ENCODE measurements at places on chromosomes 4 and X.

DNA sequence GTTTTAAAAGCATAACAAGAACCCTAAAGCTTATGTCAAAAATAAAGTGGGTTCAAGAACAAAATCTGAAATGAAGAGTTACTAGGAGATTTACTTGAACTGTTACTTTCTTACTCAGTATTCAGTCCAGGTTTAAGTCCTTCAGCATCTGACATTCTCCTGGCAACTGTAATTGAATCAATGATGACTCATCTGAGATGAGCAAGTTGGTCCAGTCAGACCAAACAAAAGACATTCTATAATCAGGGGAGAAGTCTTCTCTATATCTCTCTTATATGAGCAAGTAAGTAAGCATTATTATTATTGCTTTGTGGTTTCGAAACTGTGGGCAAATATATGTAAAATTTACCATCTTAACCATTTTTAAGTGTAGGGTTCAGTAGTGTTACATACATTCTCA, 34.6 kb downstream of the MAP9 start:
- no peak for DNase-seq

- no peak for DNase-seq
Measured at GRCh38 chrX:19331831-19332230, 11.9 kb upstream of the PDHA1 start.

DNA sequence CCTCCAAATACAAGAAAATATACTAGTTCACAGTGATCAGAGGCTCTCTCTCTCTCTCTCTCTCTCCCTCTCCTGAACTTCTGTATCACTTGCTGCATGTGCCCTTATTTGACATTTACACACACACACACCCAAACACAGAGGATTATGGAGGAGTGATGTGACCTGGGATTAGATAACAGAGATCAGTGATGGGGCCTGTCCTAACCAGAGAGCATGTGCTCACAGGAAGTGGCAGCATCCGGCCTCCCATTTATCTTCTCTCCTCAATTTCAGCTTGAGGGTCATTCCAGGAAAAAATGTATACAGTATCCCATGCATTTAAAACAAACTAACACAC, 143.0 kb downstream of the TSPAN5 start:
- no peak for DNase-seq

GRCh38 chr4:7631288-7632014, 196.7 kb upstream of the PSAPL1 start:
- DNase-seq: no peak

DNA sequence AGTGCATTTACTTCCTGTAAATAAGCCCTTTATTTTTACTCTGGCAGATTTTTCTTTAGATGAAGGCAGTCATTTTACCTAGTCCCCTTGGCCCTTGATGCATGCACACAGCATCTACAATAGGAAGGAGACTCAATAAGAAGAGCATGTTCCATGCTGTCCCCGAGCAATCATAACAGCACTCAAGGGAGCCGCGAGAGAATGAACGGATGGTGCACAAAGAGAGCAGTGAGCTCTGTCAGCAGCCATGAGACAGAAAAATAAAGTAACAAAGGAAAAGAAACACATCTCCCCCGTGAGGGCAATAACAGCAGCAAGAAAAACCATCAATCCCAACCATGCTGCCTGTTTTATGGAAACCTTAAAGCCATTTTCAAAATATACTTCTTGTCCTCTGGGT, 11.9 kb downstream of the SMIM31 start:
- DNase-seq: no peak

- DNase-seq: no peak
Measured at GRCh38 chr4:24657768-24658617, 73.6 kb upstream of the DHX15 start.

- DNase-seq: no peak
Measured at GRCh38 chrX:6226596-6227452, 1.8 kb downstream of the NLGN4X start.

DNA sequence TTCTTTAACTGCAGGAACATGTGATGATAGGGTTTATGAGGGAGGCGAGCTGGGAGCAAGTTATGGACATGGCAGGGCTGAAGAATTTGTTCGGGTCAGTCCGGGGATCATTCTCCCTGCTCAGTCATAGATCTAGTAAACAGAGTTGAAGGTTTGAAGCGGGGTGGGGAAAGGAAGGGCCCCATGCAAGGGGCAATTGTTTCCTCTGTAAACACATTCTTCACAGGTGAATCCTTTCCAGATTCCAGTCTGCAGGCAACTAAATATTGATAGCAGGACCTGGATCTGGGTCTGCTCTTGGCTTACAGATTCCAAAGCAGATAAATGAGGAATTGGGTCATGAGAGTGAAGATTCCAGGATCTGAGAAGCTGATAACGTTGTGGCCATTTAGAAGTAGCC, 44.3 kb upstream of the ARHGAP24 start:
- no peak for DNase-seq

- no peak for DNase-seq
Measured at GRCh38 chr4:27112587-27112986, 251.9 kb downstream of the STIM2 start.

DNA sequence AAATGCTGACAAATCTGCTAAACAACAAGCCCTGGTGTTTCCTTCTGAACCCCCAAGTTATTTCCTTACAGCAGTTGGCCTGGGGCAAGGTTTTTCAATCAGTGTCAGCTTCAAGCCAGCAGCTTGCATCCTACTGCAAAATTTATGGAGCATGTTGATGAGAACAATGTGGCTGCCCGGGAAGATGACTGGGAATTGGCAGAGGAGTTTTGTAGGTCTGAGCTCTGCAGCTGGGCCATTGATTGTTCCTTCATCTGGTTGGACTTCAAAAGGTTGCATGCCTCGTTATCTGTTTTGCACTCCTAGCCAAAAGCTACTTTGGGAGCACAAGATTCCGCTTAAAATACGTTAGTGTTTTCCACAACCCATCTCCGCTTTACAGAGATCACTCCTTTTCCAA, 1030.3 kb upstream of the LCORL start:
- no peak for DNase-seq

DNA sequence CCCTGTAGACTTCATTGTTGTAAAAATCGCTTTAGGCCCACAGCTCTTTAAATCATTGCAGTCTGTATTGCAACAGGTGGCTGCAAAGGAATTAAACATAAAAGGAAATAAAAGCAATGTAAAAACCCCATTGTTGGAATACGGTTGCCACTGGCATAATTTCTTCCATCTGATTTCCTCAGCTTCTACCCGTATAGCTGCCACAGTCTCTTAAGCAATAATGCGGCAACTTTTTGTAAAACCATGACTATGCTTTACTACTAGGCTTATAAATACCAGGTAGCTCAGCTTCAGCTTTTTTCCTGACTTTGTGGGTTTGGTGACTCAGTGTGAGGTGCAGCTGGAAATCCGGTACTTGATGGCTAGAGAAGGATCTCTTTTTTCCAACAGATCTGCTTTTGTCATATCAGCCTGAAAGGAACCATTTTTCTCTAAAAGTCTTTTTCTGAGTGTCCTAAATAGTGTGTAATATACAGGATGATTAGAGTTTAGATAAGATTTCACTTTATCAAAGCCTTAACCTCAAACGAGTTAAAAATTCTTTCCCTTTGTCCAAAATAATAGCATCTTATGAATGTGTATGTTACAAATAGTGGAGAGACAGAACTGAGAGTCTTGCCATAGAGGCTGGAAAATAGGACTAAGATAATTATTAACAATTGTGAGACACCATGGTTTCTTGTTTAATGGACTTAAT, 268.0 kb downstream of the ADGRL3 start:
- DNase-seq: no peak

GRCh38 chr4:8332038-8332857, 62.7 kb downstream of the HTRA3 start:
- no peak for DNase-seq

DNA sequence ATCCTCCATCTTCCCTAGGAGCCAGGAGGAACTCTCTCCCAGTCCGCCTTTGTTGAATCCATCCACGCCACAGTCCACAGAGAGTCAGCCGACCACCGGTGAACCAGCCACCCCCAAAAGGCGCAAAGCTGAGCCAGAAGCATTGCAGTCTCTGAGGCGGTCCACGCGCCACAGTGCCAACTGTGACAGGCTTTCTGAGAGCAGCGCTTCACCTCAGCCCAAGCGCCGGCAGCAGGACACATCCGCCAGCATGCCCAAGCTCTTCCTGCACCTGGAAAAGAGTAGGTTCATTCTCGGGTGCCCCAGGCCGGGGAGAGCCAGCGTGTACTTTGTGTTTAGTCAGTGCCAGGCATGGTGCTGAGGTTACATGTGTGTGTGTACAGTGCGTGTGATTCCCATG, 7.4 kb downstream of the MSL3 start:
- DNase-seq: no peak

GRCh38 chr4:94550851-94551250, 99.1 kb downstream of the PDLIM5 start:
- no peak for DNase-seq

GRCh38 chr4:13765539-13765938, 138.0 kb upstream of the BOD1L1 start:
- no peak for DNase-seq

DNA sequence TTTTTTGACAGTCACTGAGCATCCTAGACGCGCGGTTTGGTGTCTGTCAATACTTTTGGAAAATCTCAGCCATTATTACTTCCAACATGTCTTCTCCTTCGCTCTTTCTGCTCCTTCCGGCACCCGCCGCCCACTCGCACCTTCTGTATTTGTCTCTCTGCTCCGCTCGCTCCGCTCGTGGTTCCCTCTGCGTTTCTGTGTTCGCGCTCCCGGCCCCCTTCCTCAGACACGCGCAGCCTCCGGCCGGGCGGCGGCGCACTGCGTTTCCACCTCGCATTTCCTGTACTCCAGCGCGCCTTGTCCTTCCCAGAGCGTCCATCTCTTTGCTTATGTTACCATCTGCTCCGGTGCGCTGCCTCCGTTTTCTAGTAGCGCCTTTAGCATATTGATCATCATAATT, 21.1 kb downstream of the PDE6B start:
- DNase-seq: no peak

DNA sequence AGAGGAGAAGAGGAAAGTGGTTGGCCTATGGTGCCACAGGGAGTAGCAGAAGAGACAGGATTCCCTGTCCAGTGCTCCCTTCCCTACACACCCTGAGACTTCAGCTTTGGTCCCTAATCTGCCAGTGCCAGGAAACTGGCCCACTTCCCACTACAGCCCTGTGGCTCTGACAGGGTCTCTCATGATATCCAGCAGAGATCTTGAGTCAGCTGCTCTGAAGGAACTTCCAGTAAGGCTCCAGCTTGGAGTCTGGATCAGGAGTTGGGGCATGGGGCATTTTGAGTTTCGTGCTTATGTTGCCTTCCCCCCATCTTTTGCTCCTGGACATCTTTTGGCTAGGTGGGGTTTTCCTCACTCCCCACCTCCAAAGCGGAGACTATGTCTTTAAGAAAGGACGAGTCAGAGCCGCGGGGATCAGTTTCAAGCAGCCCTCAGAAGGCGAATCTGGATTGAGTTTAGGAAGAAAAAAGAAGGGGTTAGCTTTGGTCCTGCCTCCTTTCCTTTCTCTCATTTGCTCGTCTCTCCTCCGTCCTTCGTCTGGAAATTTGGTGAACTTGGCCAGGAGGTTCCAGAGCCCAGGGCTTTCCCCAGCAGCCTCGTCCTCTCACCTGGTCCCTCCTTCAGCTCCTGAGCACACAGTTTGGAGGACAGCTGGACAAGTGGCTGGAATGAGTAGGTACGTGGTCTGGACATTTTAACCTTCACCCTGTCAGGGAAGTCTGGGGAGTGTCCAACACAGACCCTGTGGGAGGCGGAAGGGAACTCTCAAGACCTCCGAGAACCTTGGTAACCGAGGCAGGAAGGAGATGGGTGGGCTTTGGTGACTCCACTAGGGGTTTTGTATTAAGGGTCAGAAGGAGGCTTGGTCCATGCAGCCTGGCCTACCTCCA, 104.4 kb downstream of the RTL5 start:
- no peak for DNase-seq

- no peak for DNase-seq
Measured at GRCh38 chr4:138035781-138036258, 206.3 kb downstream of the SLC7A11 start.

DNA sequence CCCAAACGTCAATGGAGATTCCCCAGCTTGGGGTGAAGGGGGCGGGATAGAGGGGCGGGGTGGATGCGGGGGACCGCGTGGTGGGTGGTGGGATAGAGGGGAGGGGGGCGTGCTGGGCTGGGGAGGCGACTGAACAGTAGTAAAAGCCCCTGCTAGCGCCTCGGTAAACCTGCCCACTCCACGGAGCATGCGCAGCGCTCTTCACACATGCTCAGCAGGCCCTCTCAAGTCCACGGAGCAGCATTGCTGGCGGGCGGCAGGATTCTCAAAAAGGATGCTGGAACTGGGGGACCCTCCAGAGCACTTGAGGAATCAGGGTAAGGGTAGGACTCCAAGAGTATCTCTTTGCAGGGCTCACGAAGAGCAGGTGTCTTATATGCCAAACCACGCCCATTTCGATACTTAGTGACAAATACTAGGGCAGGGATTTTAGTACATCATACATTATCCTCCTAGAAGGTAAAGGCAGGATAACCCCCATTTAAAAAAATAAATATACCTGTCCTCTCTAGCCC, 378 bp upstream of the RPS6KA6 start:
- DNase-seq: no peak

DNA sequence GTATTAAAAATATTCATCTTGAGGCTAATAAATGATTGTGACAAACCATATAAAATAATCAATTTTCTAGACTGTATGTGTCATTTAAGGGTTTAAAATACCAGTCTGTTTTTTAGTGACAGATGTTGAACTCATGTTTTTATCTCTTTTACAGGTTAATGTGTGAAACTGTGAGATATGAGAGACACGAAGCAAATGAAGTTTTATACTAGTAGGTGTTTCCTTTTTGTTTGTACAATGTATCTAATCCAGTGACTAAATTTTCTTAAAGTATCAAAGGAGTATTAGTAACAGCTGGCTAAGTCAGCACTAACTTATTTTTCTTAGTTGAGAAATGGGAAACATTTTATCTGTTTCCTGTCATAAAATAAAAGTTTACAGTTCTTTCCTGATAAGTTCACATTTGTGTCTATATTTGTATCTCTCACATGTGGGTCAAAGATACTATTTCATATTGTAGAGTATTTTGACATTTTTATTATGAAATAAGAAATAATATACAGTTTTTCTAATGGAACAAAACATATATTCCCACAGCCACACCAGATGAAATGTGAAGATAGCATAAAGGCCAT, 90.3 kb downstream of the RAPGEF2 start:
- no peak for DNase-seq

- DNase-seq: no peak
Measured at GRCh38 chrX:35076061-35076460, 133.5 kb downstream of the FAM47B start.

- no peak for DNase-seq
Measured at GRCh38 chrX:24340501-24340900, 19.9 kb upstream of the SUPT20HL1 start.

GRCh38 chr4:60223208-60223923, 976.8 kb upstream of the ADGRL3 start:
- no peak for DNase-seq
